ENCODE measurements at places on chromosomes 2 and 18.

DNA sequence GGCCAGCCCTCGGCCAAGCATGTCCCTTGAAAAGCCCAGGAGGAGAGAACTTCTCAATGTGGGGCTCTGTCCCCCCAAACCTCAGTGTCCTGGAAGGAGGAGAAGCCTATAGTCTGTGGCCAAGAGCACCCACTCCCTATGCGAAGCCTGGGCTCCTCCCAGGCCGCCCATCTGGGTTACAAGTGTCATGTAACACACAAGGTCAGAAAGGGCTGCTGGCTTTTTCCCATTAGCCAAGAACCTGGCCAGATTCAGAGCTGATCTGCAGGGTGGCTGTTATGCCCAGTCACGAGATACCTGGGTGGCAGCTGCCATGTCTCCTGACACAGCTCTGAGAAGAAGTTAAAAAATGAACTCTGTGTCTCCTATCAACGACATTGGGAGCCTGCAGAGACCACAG lies 170.7 kb downstream of the TNS1 start:
- H3K4me3 ChIP-seq: no peak overlapping the region
- no peak for DNase-seq
- H3K27me3 ChIP-seq: no peaks in the 10 kb centered on the region
- H3K4me1 ChIP-seq: peaks cover 13% of the 10 kb centered on the region
- H3K36me3 ChIP-seq: peaks cover 20% of the 10 kb centered on the region

- no peak overlapping the region for H3K4me3 ChIP-seq
- H3K36me3 ChIP-seq: no peaks in the 10 kb centered on the region
- peaks cover 32% of the 10 kb centered on the region for H3K4me1 ChIP-seq
Measured at GRCh38 chr2:3626812-3627499, 31.0 kb upstream of the ALLC start.

GRCh38 chr2:168632709-168633121 lies 169.7 kb upstream of the NOSTRIN start:
- DNase-seq: no peak
- no peaks in the 10 kb centered on the region for H3K36me3 ChIP-seq
- peaks cover 39% of the 10 kb centered on the region for H3K4me1 ChIP-seq
- no peaks in the 10 kb centered on the region for H3K27me3 ChIP-seq
- H3K27ac ChIP-seq: peak overlapping the region; percentile 68
- H3K4me3 ChIP-seq: no peak overlapping the region

DNA sequence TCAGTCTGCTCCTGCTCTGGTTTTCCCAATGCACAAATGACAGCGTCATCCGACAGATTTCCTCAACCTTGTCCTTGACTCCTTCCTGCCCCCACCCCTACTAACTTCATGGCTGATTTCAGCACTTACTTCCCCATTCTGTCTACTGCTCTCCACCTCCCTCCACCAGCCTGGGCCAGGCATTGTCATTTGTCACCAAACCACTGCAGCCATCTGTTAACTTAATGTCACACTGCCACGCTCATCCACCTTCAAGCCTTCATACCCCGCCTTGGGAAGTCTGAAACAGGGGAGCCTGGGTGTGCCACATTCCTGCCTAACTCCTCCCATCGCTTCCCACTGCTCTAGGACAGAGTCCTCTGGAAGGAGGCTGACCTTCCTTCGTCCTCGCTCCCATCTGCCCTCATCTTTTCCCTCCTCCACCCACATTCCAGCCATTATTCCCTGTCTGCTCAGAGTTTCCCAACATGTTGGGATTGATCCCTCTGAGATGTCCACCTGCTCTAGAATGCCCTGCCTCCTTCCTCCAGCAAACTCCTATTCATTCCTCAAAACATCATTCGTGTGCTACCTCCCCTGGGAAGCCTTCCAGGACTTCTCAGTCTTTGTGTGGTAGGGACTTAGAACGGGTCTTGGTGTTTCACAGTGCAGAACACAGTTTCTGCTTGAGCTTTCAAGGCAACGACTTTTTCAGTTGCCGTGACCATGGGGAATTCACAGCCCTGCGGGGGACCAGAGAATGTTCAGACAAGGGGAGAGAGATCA lies 42.2 kb upstream of the SMAD7 start:
- peak; percentile 84 for DNase-seq
- no peak overlapping the region for H3K4me3 ChIP-seq
- H3K27ac ChIP-seq: no peak overlapping the region
- no peaks in the 10 kb centered on the region for H3K27me3 ChIP-seq

- no peaks in the 10 kb centered on the region for H3K4me1 ChIP-seq
- no peak overlapping the region for H3K27ac ChIP-seq
- H3K36me3 ChIP-seq: no peaks in the 10 kb centered on the region
- DNase-seq: no peak
- no peak overlapping the region for H3K4me3 ChIP-seq
- H3K27me3 ChIP-seq: peaks cover 10% of the 10 kb centered on the region
Measured at GRCh38 chr2:236261452-236261851, 2.8 kb downstream of the ASB18 start.

GRCh38 chr2:32641180-32641579 lies 13.3 kb downstream of the TTC27 start:
- no peak for DNase-seq
- no peaks in the 10 kb centered on the region for H3K4me1 ChIP-seq
- no peaks in the 10 kb centered on the region for H3K27me3 ChIP-seq
- no peak overlapping the region for H3K4me3 ChIP-seq
- H3K27ac ChIP-seq: no peak overlapping the region
- peaks cover 85% of the 10 kb centered on the region for H3K36me3 ChIP-seq

- no peak overlapping the region for H3K27ac ChIP-seq
- H3K36me3 ChIP-seq: peaks cover 97% of the 10 kb centered on the region
- DNase-seq: no peak
- H3K4me1 ChIP-seq: peaks cover 1% of the 10 kb centered on the region
Measured at GRCh38 chr18:11899063-11899462, 9.1 kb downstream of the MPPE1 start.

DNA sequence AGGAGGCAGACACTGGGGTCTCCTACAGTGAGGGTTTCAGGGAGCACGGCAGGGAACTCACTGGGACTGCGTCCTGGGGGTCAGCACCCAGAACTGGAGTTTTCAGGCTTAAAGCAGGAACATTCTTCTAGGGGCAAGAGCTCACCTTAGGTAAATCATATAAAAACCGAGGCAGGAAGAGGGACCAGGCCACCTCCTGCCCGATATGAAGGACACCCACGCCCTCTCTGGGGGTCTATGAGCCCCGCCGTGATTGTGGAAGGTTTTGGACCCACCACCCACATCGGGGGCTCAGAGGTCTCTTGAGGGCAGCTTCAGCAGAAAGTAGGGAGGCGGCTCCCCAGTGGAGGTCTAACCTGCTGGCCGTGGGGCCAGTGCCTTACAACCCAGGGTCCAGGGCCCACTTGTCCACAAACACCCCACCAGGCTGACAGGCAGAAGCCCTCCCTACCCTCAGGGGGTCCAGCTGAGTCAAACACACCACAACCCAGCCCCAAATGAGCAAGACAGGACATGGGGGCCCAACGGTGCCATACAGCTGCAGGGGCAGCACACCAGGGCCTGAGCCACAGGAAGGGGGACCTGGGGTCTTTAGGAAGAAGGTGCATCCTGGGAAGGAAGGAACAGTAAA lies 25.3 kb downstream of the CROCC2 start:
- DNase-seq: peak; percentile 42
- no peaks in the 10 kb centered on the region for H3K36me3 ChIP-seq
- no peak overlapping the region for H3K4me3 ChIP-seq
- peaks cover 9% of the 10 kb centered on the region for H3K27me3 ChIP-seq

DNA sequence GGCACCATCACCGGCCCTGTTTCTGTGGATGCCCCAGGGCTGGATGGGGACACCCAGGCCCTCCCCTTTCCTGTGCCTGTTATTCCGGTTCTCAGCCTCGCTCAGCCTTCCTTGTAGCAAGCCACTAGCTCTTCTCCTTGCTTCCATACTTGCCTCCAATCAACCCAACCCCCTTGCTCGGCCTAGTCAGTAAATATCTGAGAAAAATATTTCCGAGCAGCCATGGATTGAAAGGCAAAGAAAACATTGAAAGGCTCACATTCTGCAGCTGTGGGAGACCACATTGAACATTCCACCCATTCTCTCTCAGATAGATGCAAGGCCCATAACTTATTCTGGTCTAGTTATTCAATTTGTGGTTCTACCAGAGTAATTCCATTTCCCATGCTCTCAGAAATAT lies 114.9 kb downstream of the SPP2 start:
- peaks cover 6% of the 10 kb centered on the region for H3K4me1 ChIP-seq
- no peak overlapping the region for H3K27ac ChIP-seq
- no peak for DNase-seq
- no peaks in the 10 kb centered on the region for H3K36me3 ChIP-seq
- H3K4me3 ChIP-seq: no peak overlapping the region

DNA sequence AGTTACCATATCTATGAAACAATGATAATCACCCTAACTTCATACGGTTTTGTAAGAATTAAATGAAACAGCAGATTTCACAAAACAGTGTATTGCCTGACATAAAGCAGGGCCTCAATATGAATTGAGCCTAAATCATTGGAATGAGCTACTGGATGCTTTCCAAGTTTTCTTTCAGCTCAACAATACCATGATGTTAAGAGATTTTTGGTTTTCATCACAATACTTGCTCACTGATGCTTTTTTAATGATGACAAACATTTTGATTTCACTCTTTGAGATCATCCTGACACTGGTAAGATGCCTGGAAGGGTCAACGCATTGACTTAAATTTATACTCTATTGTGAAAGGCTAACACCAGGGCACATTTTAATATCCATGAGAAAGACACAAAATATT lies 377.5 kb downstream of the ZNF521 start:
- no peaks in the 10 kb centered on the region for H3K36me3 ChIP-seq
- H3K27me3 ChIP-seq: no peaks in the 10 kb centered on the region
- DNase-seq: no peak
- H3K4me1 ChIP-seq: no peaks in the 10 kb centered on the region

GRCh38 chr2:134276381-134277172 lies 22.7 kb downstream of the MGAT5 start:
- no peak overlapping the region for H3K4me3 ChIP-seq
- H3K27ac ChIP-seq: peak overlapping the region; percentile 30
- H3K4me1 ChIP-seq: peaks cover 85% of the 10 kb centered on the region
- H3K27me3 ChIP-seq: no peaks in the 10 kb centered on the region

GRCh38 chr18:13627639-13628038 lies 98.7 kb downstream of the FAM210A start:
- DNase-seq: no peak
- no peaks in the 10 kb centered on the region for H3K27me3 ChIP-seq
- H3K36me3 ChIP-seq: no peaks in the 10 kb centered on the region
- H3K4me3 ChIP-seq: no peak overlapping the region

DNA sequence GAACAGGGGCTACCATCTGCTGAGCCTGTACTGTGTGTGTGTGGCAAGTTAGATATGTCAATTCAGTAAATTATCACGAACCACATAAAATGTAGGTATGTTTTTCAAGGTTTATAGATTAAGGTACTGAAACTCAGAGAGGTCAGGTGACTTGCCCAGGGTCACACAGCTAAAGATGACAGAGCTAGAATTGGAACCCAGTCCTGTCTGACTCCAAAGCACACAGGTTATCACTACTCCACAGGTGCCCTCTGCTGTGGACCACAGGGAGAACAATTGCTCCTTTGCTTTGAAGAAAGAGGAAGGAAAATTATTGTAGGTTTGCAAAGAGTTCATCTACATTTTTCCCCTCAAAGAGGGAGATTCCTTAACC lies 229.7 kb upstream of the AGAP1 start:
- DNase-seq: no peak
- H3K36me3 ChIP-seq: no peaks in the 10 kb centered on the region
- H3K4me3 ChIP-seq: no peak overlapping the region

- no peak for DNase-seq
- no peaks in the 10 kb centered on the region for H3K4me1 ChIP-seq
- no peak overlapping the region for H3K27ac ChIP-seq
- H3K27me3 ChIP-seq: no peaks in the 10 kb centered on the region
Measured at GRCh38 chr18:49754866-49755265, 58.5 kb downstream of the ACAA2 start.

- H3K27ac ChIP-seq: no peak overlapping the region
- DNase-seq: no peak
- no peaks in the 10 kb centered on the region for H3K27me3 ChIP-seq
- H3K4me3 ChIP-seq: no peak overlapping the region
Measured at GRCh38 chr2:147008481-147008880, 836.3 kb upstream of the ACVR2A start.

DNA sequence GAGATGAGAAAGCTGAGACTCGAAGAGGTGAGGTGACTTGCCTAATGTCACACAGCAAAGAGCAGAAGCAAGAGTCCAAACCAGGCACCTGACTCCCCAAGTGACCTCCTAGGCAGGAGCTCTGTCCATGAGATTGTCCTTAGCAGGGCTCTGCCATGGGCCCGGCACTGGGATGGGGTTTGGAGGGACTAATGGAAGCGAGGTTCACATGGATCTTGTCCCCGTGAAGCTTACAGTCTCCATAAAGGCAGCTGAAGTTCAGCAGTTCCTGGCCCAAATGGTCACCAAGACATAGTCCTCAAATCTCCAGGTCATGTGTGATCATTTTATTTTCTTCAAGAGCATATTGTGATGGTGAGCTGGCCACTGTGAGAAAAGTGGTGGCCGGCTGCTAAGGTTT lies 57.0 kb upstream of the AFF3 start:
- H3K36me3 ChIP-seq: no peaks in the 10 kb centered on the region
- no peak overlapping the region for H3K4me3 ChIP-seq
- no peaks in the 10 kb centered on the region for H3K27me3 ChIP-seq
- peaks cover 17% of the 10 kb centered on the region for H3K4me1 ChIP-seq
- no peak overlapping the region for H3K27ac ChIP-seq
- no peak for DNase-seq

- no peaks in the 10 kb centered on the region for H3K27me3 ChIP-seq
- H3K27ac ChIP-seq: no peak overlapping the region
- H3K36me3 ChIP-seq: no peaks in the 10 kb centered on the region
- H3K4me1 ChIP-seq: no peaks in the 10 kb centered on the region
- no peak for DNase-seq
Measured at GRCh38 chr2:211762479-211762878, 776.1 kb downstream of the ERBB4 start.

- no peaks in the 10 kb centered on the region for H3K4me1 ChIP-seq
- no peak overlapping the region for H3K27ac ChIP-seq
- H3K4me3 ChIP-seq: no peak overlapping the region
- no peaks in the 10 kb centered on the region for H3K36me3 ChIP-seq
Measured at GRCh38 chr2:105581555-105581944, 163.2 kb upstream of the NCK2 start.

GRCh38 chr2:37625796-37626571 lies 45.5 kb downstream of the CDC42EP3 start:
- H3K4me1 ChIP-seq: peaks cover 49% of the 10 kb centered on the region
- H3K27ac ChIP-seq: peak overlapping the region; percentile 8
- peak overlapping the region; percentile 17 for H3K4me3 ChIP-seq
- no peaks in the 10 kb centered on the region for H3K36me3 ChIP-seq
- no peaks in the 10 kb centered on the region for H3K27me3 ChIP-seq

- H3K4me3 ChIP-seq: no peak overlapping the region
- H3K27ac ChIP-seq: peak overlapping the region; percentile 13
- H3K36me3 ChIP-seq: no peaks in the 10 kb centered on the region
- no peaks in the 10 kb centered on the region for H3K27me3 ChIP-seq
Measured at GRCh38 chr2:20599861-20600461, 50.9 kb downstream of the HS1BP3 start.

- no peak for DNase-seq
- H3K4me3 ChIP-seq: no peak overlapping the region
- peak overlapping the region; percentile 94 for H3K27ac ChIP-seq
- H3K27me3 ChIP-seq: no peaks in the 10 kb centered on the region
Measured at GRCh38 chr2:43163584-43164270, 62.7 kb downstream of the ZFP36L2 start.

All from spleen (tissue), 13 donors.